ENCODE measurements at places on chromosomes 1 and 21.

DNA sequence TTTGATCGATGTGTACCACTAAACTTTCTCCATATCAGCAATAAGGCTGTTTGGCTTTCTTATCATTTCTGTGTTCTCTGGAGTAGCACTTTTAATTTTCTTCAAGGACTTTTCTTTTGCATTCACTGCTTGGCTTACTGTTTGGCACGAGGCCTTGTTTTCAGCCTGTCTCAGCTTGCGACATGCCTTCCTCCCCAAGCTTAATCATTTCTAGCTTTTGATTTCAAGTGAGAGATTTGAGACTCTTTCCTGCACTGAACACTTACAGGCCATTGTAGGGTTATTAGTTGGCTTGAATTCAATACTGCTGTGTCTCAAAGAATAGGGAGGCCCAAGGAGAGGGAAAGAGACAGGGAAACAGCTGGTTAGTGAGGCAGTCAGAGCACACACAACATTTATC is 120.6 kb upstream of the KCND3 start:
- DNase-seq: no peak

DNA sequence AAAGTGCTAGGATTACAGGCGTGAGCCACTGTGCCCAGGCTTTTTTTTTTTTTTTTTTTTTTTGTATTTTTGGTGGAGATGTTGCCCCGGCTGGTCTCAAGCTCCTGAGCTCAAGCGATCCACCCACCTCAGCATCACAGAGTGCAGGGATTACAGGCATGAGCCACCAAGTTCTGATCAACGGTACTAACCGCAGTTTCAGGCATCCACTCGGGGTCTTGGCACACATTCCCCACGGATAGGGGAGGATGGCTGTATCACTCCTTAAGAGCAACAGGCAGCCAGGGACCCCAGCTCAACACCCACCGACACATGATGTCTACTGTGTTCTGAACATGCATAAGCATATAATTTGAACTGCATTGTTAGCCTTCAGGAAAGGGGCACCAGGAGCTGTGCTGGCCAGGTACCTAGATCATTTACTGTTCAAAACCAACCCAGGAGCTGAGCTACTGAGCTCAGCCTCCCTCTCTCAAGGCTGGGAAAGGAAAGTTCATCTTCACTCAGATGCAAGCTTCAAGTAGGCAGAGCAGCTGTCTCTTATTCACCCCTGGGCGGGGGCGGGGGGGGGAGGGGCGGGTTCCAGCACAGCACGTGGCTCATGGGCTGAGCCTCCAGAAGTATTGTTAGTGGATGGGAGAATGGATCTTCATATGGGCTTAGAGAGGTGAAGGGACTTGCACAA is 24.7 kb downstream of the CAPZB start:
- DNase-seq: no peak

DNA sequence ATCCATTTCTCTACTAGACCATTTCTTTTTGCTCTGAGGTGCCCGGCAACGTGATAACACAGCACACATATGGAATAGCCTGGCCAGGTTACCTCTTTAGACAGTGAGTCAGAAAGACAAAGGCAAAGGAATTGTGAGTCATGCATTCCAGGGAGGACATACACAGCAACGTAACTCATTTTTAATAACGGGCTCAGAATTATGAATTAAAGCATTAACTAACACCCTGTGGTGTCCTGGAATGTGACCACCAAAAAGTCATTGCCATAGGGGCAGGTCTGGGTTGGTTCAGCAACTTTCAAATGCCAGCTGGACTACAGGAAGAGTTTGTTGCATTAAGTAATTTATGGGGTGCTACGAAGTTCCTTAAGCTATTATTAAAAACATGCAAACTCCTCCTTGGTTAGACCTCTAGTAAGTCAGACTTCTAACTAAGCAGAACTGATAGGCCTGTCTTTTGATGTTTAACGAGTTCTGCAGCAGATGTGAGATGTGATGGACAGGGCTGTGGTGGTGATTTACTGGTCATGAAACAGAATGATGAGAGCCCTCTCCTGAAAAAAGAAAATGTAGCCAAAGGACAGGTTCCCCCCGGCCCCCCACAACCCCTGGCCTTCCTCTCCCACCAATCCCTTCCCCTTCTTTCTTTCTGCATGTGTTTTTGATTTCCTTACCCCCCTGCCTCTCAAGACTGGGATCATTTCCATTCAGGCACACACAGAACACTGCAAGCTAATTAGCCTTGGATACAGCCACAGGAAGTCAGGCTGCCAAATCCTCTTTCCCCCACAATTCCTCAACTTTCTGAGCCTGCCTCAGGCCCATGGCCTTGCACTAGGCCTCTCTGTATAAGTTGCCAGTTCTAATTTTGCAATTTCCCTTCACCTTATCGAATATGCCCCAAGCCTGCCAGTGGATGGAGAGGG is 88.9 kb upstream of the HAO2 start:
- no peak for DNase-seq

DNA sequence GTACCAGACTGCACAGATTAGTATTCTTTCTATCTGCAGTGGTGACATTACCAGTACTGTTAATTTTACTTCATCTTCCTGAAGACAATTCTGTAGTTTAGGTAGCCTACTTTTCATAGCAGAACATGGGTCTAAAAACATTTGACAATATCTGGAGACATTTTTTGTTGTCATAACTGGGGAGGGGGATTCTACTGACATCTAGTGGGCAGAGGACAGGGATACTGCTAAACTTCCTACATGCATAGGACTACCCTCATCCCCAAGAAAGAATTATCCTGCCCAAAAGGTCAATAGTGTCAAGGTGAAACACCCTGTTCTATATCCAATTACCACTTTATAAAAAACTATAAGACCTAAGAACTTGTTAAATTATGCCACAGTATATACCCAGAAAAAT is 3.4 kb upstream of the ARHGAP29 start:
- no peak for DNase-seq

DNA sequence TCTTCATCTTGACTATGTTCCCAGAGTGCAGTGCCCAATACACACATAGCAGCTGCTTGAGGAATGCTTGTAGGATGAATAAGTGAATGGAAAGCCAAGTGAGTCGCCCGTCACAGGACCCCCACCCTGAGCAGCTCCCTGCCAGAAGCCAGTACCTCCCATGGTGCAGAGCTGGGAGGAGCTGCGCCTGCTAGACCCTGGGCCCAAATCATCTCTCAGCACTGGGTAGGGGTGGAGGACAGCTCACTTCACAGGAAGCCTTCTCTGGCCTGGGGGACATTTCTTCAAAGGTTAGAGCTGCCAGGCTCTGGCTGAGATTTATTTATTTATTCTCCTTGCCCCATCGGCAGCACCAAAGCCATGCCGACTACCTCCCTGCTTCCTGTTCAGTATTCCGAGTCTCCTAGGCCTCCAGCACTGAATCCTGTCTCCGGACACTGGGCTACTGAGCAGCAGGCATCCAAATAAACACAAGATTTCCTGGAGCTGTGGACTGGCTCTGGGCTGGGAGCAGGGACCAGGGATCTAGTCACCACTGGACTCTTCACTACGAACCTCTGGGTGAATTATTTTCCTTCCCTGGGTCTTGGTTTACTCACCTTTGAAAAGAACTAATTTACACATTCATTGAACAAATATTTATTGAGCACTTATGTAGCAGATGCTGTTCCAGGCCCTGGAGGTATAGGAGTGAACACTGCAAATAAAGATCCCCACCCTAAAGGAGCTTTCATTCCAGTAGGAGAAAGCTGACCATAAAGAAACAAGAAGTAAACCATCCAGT is 187.7 kb downstream of the TRABD2B start:
- no peak for DNase-seq

- no peak for DNase-seq
These were observed 7.6 kb upstream of the HSPG2 start for GRCh38 chr1:21944733-21945073.

DNA sequence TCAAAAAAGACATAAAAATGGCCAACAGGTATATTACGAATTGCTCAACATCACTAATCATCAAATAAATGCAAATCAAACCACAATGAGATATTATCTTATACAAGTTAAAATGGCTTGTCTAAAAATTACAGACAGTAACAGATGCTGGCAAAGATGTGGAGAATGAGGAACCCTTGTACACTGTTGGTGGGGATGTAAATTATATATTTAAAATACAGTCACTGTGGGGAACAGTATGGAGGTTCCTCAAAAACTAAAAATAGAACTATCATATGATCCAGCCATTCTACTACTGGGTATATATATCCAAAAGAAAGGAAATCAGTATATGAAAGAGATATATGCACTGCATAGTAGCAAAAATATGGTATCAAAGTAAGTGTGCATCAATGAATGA is 1037.2 kb upstream of the B3GALT2 start:
- no peak for DNase-seq
